Stimulated activated CD8-positive, alpha-beta memory T cell treated with anti-CD3 and anti-CD28 coated beads, Interleukin-4, amount 100 ng/mL, for 1 hour (primary cell): ENCODE measurements at places on chromosomes 7 and 10.

DNA sequence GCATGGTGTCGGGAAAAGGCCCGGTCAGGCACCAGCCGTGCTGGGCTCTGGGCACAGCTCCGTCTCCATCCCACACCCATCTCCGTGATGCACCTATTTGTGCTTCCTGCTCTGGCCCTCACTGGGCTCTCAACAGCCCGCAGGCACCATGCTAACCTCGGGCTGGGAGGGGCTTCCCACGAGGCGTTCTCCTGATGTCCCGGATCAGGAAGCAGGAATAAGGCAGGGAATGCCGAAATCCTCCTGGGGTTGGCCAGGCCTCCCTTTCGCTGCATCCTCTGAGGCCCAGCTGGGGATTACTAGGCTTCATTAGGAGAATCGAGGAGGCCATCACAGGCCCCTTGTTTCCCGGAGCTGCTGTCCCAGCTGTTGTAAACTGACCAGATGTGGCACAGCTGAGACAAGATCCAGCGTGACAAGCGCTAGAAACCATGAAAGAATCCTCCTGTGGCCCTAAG lies 72.0 kb downstream of the FAM53B start:
- no peak for DNase-seq

GRCh38 chr7:86653919-86654659 lies 10.4 kb downstream of the GRM3 start:
- DNase-seq = no peak

- DNase-seq = no peak
Observed at GRCh38 chr7:130210181-130210935, 2.7 kb downstream of the SSMEM1 start.

DNA sequence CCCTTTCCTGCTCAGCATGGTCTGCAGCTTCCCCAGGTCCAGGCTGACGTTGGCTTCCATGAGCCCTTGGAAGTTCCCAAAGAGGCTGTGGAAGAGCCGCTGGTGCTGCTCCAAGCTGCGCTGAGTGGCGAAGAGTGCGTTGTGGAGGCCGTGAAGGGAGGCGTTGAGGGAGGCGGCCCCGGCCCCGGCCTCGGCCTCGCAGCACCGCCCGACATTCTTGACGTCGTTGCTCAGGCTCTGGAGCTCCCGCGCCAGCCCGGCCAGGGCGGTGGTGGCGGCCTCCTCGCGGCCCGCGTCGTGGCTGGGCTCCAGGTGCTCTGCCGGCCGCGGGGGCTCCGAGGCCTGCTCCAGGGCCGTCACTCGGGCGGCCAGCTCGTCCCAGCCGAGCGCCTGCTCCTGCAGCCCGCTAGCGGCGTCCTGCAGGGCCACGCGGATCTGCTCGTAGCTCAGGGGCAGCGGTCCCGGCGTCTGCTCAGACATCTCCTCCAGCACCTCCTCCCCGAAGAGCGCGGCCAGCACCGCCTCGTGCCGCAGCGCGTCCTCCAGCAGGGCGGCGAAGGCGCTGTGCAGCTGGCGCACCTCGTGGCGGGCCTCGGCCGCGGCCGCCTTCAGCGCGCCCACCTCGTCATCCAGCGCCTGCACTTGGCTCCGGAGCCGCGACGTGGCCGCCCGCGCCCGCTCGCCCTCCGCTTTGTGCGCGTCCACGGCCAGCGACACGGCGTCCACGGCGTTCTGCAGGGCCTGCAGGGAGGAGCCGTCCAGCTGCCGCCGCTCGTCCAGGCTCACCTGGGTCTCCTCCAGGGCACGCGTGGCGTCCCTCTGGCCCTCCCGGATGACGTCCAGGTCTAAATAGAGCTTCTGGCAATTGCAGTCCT lies 14.7 kb downstream of the MMRN2 start:
- DNase-seq = no peak

DNA sequence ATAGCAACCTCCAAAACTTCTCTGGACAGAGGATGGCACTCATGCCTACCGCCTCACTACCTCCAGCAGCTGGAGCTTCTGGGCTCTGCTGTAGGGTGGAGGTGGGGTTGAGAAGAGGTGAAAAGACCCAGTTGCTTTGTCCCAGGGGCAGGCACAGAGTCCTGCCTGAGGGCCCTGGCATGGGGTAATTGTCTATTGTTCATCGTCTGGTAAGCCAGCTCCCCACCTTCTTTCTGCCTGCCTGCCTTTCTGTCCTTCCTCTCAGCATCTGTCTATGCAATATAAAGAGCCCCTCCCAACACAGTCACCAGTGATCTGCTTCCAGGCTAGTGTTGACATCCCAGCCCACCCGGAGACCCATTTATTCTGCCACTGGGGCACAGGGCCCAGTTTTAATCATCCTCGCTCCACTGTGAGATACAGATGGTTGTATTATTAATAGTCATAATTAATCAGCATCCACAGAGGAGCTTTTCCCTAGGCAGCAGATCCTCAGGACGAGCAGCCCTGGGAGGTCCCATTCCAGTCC lies 39.0 kb downstream of the ZMIZ1 start:
- no peak for DNase-seq
